ENCODE measurements at places on chromosomes 11 and 22.
A peak's percentile ranks its signal among the peaks of the same experiment; 100 is the strongest.

DNA sequence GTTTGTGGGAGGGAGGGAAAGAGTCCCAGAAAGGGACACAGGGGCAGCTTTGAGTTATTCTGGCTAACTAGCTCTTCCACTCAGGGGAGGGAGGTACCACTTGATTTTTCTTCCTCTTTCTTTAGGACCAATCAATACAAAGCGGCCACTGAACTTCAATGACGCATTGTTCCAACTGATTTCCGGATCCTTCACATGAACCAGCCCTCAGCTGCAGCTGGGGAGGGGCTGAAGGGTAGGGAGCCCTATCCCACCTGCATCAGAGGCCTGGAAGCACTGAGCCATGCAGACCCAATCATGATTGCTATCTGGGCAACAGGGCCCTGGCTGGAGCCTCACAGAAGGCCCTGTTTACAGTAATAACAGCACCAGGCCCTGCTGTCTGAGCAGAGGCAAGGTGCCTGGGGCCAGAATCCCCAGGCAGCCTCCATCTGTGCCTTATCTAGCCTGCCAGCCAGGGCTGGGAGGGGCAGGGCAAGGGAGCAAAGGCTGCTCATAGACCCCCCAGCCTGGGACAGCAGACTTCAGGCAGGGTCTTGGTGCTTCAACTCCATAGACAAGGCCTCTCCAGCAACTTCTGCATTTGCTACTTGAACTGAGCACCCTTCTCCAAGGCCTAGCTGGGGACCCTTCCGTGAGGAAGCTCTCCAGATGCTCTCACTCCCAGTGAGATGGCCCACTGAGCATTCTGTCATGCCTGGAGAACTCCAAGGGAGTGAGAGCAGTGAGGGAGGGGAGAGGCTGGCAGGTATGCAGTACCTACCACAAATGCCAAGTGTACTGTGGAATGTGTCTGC, 22.5 kb downstream of the CLPB start:
- DNase-seq, result peak; percentile 13

DNA sequence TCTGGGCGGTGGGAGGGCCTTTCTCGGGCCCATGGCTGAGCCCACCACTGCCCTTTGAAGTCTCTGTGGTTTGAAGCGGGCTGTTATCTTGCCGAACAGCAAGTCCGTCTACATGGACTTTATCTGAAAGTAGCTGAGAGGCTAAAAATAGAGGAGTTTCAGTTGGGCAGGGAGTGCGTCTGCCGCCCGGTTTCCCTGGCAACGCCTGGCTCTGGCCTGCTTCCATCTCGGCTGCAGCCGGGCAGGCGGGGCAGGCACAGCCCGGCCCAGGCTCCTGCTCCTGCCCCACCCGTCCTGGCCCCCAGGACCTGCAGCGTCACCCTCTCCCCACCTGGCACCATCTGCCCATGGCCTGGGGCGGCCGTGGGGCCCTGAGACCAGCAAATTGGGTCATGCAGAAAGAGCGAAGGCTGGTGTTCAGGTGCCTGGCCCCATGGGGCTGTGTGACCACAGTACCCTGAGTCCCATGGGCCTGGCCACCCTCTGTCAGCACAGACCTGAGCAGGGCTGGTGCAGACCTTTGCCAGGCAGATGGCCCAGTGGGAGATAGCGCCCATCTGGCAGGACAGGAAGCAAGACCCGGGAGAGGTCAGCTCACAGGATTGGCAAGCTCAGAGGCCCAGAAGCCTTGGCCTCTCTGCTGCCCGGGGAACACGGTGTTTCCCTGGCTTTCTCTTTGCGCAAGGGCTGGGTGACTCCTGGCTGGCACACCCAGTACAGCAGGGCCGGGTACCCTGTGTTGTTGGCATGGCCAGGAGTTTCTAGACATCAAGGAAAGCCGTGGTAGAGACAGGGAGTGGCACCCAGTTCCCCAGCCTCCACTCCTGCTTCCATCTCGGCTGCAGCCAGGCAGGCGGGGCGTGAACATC, 79.1 kb upstream of the KCNQ1OT1 start:
- DNase-seq, result no peak

GRCh38 chr11:127649071-127649470, 648.5 kb upstream of the KIRREL3 start:
- DNase-seq, result no peak

GRCh38 chr22:30856741-30857502, 111.7 kb downstream of the MORC2 start:
- DNase-seq, result no peak

- no peak for DNase-seq
Observed at GRCh38 chr22:39414377-39414776, 14.8 kb downstream of the TAB1 start.

GRCh38 chr11:9859554-9860305, 195.9 kb downstream of the SWAP70 start:
- no peak for DNase-seq

DNA sequence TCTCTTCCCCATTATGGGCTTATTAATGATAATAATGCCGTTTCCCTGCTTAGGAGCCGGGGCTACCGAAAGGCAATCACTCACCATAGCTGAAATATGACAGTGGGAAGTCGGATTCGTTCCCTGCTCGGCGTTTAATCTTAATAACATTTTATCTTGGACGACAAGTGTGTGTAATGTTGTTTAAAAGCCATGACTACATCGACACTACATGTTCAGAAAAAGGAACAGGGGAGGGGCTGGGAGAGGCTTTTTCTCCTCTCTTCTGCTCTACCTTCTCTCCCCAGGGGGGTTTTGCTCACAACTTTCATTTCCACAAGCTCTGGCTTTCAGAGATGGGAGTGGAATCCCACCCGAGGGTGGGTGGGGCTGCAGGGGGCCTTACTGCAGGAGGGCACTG, 105.5 kb downstream of the DSCAML1 start:
- DNase-seq, result no peak

- DNase-seq, result no peak
Observed at GRCh38 chr11:50333861-50334260, 301.2 kb downstream of the OR4C45 start.

DNA sequence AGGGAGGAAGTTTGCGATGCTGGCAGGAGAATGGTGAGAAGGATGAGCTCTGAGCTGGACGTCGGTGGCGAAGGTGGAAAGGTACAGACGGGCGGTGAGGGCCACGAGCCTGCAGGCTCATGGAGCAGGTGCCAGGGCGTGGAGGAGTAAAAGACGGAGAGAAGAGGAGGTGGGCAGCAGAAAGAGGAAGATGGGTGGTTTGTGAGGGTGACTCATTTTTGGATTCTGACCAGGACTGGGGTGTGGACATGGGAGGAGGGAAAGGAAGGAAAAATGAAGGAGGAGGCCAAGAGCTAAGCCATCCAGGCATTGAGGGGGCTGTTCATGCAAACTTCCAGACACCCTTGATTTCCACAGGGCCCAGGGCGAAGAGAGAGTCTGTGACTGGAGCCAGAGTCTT, 3.5 kb downstream of the ZDHHC24 start:
- DNase-seq, result no peak

DNA sequence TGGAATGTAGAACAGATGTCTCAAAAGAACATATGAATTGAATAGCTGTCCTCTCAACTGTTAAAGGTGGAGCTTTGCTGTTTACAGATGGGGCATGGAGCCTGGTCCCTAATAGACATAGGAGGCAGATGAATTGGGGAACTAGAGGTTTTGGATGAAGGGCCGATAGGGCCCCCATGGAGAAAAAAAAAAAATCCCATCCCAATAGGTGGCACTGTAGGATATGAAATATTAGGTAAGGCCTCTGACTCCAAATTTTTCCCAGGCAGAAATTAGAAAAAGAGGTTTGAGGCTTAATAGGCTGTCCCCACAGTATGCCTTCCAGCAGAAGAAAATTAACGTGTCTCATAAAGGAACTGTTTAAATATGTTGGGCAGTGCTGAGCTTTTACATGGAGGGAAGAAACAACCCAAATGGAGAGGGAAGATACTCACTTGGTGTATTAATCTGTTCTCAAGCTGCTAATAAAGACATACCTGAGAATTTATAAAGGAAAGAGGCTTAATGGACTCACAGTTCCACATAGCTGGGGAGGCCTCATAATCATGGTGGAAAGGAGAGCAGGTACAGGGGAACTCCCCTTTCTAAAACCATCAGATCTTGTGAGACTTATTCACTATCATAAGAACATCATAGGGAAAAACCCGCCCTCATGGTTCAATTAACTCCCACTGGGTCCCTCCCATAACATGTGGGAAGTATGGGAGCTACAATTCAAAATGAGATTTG, 30.1 kb upstream of the TMEM45B start:
- DNase-seq, result no peak

GRCh38 chr11:93526346-93526633, 16.9 kb downstream of the SMCO4 start:
- DNase-seq, result no peak

DNA sequence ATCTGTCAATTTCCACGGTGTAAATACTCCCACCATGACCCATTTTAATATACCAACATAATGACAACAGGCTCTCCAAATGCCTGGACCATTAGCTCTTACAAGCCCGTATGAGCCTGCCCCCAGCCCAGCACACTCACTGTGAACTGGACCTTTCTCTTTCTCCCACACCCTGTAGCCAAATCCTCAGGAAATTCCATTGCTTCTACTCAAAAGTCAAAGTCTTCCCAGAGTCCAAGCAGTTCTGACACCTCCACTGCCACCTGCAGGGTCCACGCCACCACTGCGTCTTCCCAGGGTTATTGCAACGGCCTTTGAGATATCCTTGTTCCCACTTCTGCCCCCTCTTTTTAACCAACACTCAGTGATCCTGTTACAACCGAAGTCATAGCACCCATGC, 110.1 kb upstream of the ASPHD2 start:
- DNase-seq, result no peak

- DNase-seq, result no peak
Observed at GRCh38 chr22:29917052-29917902, 34.3 kb downstream of the MTMR3 start.

- DNase-seq, result peak; percentile 84
Observed at GRCh38 chr22:38353142-38353629, 36.0 kb upstream of the CSNK1E start.

- DNase-seq, result no peak
Observed at GRCh38 chr22:48938741-48939140, 888.9 kb downstream of the BRD1 start.

- no peak for DNase-seq
Observed at GRCh38 chr11:75272821-75273301, 32.3 kb downstream of the TPBGL start.

DNA sequence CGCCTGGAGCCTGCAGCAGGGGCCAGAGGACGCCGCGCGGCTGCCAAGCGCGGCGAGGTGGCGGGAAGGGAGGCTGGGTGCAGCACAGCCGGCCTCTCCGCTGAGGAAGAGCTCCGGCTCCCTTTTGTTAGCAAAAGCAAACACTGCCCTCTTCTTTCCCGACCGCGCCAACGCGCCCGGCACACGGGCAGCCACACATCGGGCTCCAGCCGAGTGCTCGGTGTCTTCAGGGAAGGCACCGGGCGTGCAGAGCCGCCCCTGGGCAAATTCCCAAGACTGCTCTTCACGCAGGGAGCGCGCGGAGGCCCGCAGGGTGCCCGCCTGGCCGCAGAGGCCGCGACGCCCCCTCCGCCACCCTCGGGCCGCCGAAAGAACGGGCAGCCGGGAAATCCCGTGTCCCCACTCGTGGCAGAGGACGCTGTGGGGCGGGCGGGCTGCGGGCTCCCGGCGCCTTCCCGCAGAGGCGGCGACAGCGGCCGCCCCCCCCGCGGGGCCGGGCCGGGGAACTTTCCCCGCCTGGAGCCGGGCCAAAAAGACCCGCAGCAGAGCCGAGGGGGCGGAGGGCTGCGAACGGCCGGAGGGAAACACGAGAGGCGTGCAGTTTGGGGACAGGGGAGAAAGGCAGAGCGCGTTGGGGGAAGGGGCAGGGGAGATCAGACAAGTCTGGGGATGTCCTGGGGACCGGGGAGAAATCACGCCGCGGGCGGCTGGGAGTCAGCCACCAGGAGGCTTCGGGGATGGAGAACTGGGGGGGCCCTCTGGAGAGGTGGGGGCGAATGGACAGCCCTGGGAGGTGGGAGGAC, 931 bp downstream of the CADM1 start:
- peak; percentile 21 for DNase-seq
